Activated CD4-positive, alpha-beta T cell treated with anti-CD3 and anti-CD28 coated beads, Interleukin-2, amount 50 U/mL, for 4 hours (primary cell): ENCODE measurements at places on chromosomes 6 and 20.

DNA sequence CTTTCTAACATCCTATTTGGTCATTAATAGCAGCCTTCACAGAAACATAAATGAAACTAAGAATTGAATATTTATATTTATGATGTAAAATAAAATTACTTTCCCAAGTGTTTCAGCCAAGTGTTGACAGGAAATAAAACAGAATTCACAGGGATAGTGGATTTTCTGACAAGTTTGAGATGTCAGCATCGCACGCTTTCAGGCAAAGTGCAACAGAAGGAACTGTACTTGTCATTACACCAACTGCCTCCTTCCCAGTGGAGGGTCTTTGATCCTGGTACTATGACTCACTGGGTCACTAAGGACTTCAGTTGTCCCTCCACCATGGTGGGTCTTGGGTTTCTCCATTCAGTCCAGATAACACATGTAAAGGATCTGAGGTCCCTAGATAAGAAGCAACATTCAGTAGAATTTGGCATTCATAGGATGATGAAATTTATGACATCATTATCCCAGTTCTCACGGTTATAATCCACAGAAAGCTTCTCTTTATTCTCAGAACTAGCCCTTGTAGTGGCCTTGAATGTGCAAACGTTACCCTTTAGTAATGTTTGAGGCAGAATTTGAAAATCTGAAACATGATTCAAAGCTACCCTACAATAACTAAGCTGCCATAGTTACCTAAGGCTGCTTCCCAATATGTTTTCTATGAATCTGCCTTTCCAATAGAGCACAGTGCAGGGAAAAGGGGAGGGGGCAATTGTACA lies 3.8 kb upstream of the TNFAIP3 start:
- no peak for DNase-seq

GRCh38 chr6:107122748-107123147 lies 7.4 kb upstream of the BEND3 start:
- DNase-seq = no peak

GRCh38 chr6:141635621-141636020 lies 497.1 kb upstream of the GJE1 start:
- no peak for DNase-seq

DNA sequence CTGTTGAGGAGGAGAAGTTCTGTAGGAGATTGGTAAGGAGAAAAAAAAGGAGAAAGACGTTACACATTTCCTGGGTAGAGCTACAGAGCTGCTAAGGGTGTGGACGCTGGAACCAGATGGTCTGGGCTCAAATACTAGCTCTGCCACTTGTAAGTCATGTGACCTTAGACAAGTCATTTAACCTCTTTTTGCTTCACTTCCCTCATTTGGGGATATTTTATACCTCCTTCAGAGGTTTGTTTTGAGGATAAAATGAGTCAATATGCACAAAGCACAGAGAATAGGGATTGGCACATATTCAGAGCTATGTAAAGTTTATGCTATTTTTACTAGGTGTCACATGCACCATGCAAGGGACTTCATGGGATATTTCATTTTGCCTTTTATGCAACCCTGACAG lies 708.8 kb downstream of the DHX35 start:
- no peak for DNase-seq

GRCh38 chr6:37987018-37987417 lies 167.5 kb downstream of the ZFAND3 start:
- no peak for DNase-seq

- no peak for DNase-seq
These were observed 16.5 kb downstream of the COL20A1 start for GRCh38 chr20:63309261-63310071.

DNA sequence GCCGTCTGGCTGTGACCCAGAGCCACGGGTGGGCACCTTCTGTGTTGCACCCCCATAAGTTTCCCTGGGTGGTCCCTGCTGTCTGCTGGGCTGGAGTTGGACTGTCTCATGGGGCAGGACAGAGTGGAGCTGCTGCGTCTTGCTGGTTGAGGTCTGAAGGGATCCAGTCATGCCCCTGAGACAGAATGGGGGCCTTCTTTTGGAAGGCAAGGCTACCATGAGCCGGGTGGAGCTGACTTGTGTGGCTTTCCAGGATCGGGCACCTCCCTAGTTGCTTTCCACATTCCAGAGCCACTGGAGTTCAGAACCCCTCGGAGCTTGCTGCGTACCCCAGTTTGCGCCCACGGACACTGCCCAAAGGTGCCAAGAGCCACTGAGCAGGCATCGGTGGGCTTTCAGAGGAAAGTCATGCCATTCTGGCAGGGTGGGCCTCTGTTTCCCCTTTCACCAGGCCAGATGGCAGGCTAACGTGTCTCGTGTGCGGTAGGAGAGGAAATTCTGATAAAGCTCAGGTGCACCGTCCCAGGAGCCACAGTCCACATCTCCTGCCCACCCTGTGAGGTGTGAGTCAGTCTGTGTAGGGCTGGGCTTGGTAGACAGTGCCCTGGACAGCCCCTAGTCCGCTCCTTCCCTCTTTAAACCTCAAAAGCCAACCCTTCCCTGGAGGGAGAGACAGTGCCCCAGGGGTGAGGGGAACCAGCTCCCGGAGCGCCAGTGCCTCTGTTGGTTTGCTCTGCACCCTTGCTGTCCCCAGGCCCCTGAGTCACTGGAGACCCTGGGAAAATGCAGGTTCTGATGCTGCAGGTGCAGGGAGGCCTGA lies 125.3 kb downstream of the SYCP2 start:
- DNase-seq = no peak

DNA sequence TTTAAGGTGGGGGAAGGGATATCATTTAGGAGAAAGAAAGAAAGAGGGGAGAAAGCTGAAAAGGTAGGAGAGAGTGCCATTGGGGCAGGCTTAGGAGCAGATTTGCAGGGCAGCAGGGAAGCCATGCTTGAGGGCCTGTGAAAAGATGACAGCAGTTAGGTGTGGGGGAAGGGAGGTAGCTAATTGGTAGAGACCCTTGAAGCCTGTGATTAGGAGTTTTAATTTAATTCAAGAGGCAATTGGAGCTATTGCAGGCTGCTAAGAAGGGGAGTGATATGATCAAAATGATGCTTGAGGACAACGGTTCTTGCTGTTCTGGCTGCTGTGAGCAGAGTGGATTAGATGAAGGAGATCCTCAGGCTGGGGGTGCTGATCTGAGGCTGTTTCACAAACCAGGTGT lies 24.5 kb upstream of the SEC63 start:
- no peak for DNase-seq

GRCh38 chr6:130105996-130106704 lies 87.8 kb downstream of the L3MBTL3 start:
- no peak for DNase-seq
